ENCODE measurements at places on chromosomes 16 and 17.

DNA sequence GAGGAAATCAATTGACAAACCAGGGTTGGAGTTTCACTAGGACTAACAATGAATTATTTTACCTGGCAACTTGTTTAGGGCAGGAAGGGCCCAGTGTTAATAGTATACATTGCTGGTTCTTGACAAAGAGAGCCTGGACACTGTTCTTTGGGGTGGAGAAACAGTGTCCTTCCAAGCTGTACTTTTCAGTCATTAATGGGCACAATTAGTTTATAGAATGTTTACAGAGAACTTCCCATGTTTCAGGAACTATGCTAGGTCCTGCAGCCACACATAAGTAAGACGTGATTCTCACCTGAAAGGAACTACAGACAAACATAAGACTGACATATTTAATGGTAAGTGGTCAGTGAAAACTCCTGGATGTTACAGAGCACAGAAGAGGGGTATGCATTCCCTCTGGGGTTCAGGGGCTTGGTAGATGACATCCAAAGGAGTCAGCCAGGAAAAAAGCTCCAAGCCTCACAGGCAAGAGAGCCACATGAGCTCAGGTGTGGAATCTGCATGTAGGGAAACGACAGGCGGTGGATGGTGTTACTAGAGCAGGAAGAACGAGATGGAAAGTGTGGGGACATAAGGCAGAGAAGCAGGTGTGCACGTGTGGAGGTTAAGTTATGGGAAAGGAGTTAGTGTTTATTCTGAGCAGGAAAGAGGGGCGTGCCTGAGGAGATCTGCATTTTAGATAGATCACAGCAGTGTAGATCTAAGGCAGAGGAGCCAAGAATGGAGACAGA, 3.8 kb upstream of the DYNLL2 start:
- DNase-seq, result no peak

DNA sequence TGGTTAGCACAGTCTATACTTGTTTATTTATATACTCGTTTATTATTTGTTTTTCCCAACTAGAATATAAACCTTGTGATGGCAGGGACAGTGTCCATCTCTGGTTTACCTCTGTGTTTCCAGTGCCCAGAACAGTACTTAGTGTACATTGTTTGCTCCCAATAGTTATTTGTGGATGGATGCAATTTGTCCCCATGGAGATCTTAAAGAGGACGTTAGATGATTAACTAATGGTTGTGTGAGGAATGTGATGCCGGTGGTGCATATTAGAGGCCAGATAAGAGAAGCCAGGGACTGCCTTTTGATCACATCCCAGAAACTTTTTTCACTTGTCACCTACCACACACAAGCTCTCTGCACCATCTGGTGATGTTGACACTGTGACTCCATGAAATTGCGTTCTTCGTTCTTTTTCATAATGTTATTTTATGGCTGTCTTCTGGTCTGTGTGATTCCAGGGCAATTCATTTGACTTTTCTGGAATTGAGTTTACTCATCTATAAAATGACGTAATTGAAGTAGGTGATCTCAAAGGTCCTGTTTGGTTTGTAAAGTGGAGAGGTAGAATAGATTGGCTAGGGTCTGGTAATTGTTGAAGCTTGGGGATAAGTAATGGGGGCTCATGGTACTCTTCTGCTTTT, 1.2 kb downstream of the COX10 start:
- no peak for DNase-seq

- DNase-seq, result no peak
Measured at GRCh38 chr17:41932816-41933389, 2.5 kb downstream of the ODAD4 start.

GRCh38 chr17:80906364-80907259, 85.0 kb upstream of the CHMP6 start:
- no peak for DNase-seq

- no peak for DNase-seq
Measured at GRCh38 chr16:79869304-79870015, 268.9 kb upstream of the MAF start.

- DNase-seq, result no peak
Measured at GRCh38 chr16:87548046-87548445, 54.3 kb upstream of the JPH3 start.

All from hypothalamus (tissue), 51 donors.